ENCODE measurements at places on chromosomes 16 and 17. TPM values are rescaled to one million over a fixed set of nuclear protein-coding genes. Genes with fewer than 3 reads are reported as not detected.

DNA sequence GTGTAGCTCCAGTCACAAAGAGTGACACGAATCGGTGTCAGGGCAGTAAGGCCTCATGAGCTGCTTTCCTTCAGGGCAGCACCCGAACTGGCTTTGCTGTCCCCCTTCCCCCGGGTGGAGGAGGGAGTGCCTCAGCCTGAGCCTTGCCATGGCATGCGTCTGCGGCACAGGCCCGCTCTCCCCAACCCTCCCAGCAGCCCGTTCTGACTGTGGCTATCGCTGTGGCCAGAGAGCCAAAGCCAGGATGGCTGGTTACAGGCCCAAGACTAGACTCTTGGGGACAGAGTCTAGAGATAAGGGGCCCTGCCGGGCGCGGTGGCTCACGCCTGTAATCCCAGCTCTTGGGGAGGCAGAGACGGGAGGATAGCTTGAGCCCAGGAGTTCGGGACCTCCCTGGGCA, 25.9 kb downstream of the CLUH start:
- H3K27ac ChIP-seq: peak overlapping the region; percentile 28
- peak; percentile 62 for DNase-seq
- peaks cover 36% of the 10 kb centered on the region for H3K36me3 ChIP-seq

DNA sequence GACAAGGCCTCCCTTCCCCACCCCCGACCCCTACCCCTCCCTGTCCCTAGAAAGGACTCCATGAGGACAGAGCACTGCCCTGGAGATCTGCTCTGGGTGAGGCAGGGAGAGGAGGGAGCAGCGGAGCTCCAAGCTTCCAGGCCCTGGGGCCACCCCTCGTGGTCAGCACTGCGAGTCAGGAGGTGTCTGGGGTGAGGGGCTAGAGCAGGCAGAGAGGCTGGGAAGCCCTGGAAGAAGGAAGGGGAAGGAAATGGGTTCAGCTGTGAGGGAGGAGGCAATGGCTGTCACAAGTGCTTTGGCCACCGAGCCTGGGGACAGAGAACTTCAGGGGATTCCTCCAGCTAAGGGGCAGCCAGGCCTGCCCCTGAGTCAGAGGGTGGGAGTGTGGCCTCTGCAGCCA, 28.2 kb upstream of the DNAI2 start:
- no peaks in the 10 kb centered on the region for H3K27me3 ChIP-seq
- peaks cover 49% of the 10 kb centered on the region for H3K4me1 ChIP-seq
- H3K27ac ChIP-seq: no peak overlapping the region
- no peak for DNase-seq
- no peak overlapping the region for H3K4me3 ChIP-seq

Gene CACNG1
- total RNA-seq: not detected

Gene FBXW10B
- 0.63 TPM for total RNA-seq

Measured in right atrium auricular region (tissue), 2 donors.